EL (cell line): ENCODE measurements at places on chromosomes 5 and 9.

GRCh38 chr9:107688728-107689127, 199.2 kb upstream of the KLF4 start:
- no peak for DNase-seq

- peak; percentile 49 for DNase-seq
Observed at GRCh38 chr5:10145923-10146401, 103.7 kb downstream of the ATPSCKMT start.

GRCh38 chr9:130599625-130600024, 20.2 kb downstream of the FUBP3 start:
- no peak for DNase-seq

- DNase-seq = no peak
Observed at GRCh38 chr5:166354332-166354731, 1937.1 kb upstream of the WWC1 start.

DNA sequence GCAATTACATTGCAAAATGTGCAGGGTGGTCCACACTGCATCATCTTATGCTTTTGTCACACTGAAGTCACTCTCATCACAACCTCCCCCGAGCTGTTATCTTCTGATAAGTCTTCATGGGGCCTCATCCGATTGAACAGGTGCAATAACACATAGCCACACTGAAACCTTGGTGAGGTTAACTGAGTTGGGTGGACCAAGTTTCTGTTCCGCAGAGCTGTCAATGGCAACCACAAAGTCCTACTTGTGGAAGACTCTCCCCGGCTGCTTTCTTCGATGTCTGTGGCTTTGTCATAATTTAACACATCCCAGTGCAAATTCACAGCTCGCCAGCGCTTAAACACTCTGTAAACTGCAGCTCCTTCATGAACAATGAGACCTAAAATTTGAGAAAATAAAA, 112.2 kb downstream of the MARCHF11 start:
- DNase-seq = no peak

DNA sequence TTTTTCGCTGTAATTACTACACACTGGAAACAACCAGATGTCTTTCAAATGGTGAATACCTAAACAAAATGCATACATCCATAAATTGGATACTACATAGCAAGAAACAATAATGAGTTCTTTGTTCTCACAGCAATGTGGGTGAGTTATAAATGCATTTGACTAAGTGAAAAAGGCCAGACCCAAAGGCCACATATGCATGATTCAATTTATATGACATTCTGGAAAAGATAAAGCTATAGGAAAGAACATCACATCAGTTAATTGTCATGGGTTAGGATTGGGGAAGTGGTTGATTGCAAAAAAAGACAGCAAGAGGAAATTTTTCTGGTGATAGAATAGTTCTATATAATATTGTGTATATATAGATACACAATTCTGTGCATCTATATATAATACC, 198.9 kb downstream of the CYLC2 start:
- DNase-seq = no peak

DNA sequence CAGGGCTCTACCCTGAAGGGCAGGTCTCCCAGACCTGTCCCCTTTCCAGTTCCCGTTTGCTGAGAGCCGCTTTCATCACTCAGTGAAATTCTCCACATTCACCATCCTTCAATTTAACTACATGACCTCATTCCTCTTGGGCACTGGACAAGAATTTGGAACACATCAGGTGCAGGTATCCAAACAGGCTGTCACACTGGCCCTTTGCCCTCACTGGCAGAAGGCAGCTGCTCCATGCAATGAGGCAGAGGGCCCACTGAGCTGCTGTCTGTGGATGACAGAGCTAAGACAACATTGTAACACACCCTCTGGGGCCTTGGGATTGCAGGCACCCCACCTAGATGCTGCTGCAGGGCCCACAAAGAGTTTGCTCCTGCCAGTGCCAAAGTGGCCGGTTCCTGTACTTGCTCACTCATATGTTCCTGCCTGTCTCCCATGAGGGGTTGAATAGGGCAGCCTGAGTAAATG, 55.1 kb downstream of the ACTL7B start:
- no peak for DNase-seq

DNA sequence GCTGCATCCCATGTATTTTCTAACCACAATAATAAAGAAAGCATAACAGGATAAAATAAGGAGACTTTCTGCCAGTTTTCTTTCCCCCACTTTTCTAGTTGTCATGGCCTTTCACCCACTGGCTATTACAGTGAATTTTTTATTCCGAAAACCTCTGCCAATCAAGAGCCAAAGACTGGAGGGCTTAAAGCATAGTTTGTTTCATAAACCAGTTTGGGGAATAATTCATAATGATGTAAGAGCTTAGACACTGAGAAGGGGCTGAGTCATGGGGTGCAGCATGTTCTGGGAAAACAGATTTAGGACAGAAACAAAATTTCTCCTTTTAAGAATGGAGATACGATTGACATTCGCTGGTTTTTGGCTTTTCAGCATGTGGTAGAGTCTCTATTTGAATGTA, 4.4 kb upstream of the GLIPR2 start:
- peak; percentile 52 for DNase-seq

DNA sequence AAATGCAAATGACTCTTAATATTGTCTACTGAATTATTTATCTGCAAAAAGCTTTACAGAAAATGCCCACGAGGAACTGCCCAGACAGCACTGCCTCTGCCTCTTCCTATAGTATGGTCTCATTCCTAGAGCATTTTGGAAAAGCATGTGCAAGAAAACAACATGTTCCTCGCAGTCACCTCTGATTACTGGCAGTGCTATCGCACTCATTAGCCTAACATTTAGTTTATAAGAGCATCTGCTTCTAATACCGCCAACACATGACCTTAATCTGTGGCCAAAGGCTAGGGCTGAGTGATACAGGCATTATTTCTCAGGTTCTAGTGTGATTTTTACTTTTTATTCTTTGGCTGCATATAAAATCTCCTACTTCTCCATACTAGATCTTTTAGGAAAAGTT, 259.2 kb downstream of the FBXL17 start:
- no peak for DNase-seq

DNA sequence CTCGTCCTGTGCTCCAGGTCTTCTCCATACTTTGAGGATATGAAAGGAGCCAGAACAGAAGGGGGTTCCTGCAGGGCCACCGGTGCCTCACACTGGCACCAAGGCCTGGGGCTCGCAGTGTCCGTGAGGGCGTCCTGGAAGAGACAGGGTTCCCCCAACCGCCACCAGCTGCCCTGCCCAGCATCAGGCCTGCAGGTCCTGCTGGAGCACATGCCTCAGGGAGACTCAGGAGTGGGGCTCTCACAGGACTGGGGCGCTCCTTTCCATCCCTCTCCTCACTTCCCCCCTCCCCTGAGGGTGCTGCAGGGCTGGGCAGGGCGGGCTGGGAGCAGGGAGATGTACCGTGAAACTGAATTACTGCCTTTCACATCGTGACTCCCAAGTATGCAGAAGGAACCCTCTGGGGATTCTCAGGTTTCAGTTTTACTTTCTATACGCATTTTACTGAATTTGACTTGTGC, 31.7 kb downstream of the CEP72 start:
- no peak for DNase-seq

DNA sequence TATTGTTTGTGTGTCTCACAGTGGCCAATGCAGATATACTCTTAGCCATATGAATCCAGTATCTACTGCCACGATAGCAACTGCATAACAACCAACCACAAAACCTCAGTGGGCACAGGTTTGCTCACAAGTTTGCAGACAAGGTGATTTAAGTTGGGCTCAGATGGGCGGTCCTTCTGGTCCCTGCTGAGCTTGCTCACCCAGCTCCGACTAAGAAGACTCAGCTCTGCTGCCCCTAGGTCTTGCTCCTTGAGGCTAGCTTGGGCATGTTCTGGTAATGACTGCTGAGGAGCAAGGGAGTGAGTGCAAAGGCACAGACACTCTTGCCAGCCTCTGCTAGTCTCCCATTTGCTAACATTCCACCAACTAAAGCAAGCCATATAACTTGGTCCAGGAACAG, 52.6 kb downstream of the MTX3 start:
- DNase-seq = no peak

DNA sequence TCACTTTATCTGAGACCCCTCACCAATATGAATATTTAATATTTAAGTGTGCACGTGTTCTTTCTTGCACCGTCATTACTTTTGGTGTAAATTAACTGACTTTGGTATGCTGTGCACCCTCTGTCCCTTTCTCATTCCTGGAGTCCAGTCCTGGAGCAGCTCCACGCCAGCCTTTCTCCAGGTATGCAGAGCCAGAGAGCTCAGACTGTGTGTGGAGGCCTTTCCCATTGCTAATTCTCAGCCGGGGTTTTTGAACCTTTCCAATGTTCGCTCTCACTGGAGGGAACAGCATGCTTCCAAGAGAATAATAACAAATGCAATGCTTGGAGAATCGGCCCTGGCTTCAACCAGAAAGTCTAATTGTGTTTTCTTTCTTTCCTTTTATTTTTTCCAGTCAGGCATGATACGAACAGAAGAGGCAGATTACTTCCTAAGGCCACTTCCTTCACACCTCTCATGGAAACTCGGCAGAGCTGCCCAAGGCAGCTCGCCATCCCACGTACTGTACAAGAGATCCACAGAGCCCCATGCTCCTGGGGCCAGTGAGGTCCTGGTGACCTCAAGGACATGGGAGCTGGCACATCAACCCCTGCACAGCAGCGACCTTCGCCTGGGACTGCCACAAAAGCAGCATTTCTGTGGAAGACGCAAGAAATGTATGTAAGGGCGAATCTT, 41.7 kb downstream of the ADAMTS16 start:
- no peak for DNase-seq

GRCh38 chr9:135373820-135374219, 105.8 kb upstream of the PPP1R26 start:
- no peak for DNase-seq

- no peak for DNase-seq
Observed at GRCh38 chr5:29960323-29960722, 1233.2 kb upstream of the CDH6 start.

DNA sequence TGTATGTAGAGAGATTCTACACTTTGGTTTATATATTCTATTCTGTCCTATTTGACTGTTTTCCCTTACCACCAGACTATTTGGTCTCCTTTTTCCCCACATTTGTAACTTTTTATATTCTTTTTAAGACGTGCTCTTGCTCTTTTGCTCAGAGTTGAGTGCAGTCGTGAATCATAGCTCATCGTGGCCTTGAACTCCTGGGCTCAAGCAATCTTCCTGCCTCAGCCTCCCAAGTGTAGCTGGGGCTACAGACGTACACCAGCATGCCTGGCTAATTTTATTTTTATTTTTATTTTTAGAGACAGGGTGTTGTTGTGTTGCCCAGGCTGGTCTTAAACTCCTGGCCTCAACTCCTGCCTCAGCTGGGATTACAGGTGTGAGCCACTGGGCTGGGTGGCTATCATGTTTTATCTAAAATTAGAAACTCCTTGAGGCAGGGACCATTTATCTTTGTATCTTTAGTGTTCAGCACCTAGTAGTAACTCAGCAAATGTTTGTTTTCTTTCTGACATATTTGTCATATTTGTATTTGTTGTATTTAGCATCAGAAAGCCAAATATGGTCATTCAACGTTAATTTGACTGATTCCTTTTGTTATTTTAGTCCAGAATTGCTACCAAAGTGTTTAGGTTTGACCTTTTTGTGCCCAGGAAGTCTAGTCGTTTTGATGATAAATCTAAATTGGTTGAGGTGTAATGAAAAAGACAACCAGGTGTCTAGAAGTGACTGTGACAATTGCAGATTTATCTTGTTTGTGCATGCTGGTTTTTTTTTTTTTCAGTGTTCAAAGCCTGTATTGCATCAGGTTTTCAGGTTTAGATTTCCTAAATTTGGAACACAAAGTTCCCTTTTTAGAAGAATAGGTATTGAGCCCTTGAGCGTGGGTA, 44.3 kb downstream of the ERBIN start:
- DNase-seq = no peak

- DNase-seq = peak; percentile 61
Observed at GRCh38 chr5:31825518-31826068, 186.7 kb downstream of the PDZD2 start.

GRCh38 chr9:17731308-17731707, 152.4 kb downstream of the SH3GL2 start:
- DNase-seq = no peak
